Smooth muscle cell of the pulmonary artery (primary cell): ENCODE measurements at places on chromosomes 12 and 14. TPM values are rescaled to one million over a fixed set of nuclear protein-coding genes. Genes with fewer than 3 reads are reported as not detected.

The PTPN21 gene
- 16.4 and 16.6 TPM in 2 replicates for total RNA-seq

The AP4S1 gene
- total RNA-seq: 3.9 and 5.5 TPM in 2 replicates

The MMP14 gene
- 445 and 1,032 TPM in 2 replicates for total RNA-seq

The CCDC77 gene
- total RNA-seq: 3.9 and 7.0 TPM in 2 replicates
